ENCODE measurements at places on chromosomes 12 and 14.

GRCh38 chr12:130956009-130956408, 2.3 kb downstream of the ADGRD1 start:
- DNase-seq, result no peak

DNA sequence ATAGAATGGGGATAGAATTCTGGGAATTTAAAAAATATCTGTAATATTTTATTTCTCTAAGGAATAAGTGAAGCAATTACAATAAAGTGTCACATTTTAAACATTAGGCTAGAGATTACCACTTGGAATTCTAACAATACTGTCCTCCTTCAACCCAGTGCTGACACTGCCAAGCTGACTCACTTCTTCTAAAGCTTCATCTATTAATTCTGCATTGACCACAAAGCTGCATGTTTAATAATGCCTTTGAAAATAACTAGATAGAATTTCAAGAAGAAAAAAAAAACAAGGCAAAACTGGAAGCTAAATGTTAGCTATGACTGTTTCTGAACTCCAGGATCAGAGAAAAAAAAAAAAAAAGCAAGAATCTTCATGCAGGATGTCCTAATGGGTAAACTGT, 970.7 kb upstream of the FBXO33 start:
- DNase-seq, result no peak

- DNase-seq, result no peak
Measured at GRCh38 chr12:115313929-115314328, 630.0 kb upstream of the TBX3 start.

- DNase-seq, result no peak
Measured at GRCh38 chr12:102496591-102496990, 16.2 kb upstream of the IGF1 start.

Measured in ACHN (cell line).